ENCODE measurements at places on chromosomes 5 and 9.

- DNase-seq: no peak
Observed at GRCh38 chr9:96567203-96567700, 52.4 kb downstream of the CDC14B start.

- DNase-seq: peak; percentile 39
Observed at GRCh38 chr5:16578474-16578883, 38.3 kb downstream of the RETREG1 start.

DNA sequence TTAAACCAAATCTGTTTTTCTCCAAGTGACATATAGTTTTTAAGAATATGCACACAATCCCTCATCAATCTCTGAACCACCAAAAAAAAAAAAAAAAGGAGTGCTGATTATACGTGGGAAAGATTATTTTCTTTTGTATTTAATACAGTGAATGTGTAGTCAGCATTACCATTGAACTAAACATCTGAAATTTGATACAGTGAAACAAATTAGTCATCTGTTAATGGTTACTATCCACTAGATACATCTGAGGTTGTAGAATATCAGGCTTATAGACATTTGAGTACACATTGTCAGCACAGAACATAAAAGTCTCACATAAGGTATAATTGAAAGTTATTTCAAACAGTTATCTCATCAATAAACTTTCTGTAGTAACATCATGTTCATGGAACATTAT is 87.0 kb downstream of the SLF1 start:
- no peak for DNase-seq

DNA sequence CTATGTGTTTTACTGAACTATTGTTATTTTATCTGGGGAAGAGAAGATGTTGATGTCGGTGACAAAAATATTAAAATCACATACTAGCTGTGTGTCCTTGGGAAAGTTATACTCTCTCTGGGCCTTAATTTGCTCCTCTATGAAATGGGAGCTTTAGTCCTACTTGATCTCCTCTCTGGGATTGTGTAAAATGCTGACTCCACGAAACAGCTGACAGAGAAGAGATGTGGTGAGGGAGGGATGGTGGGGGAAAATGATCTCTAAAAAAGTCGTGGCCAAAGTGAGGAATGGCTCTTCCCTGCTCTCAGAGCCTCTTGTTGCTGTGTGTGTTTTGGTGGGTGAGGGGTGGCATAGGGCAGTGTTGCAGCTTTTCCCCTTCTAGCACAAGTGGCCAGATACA is 173.7 kb downstream of the MELK start:
- no peak for DNase-seq

DNA sequence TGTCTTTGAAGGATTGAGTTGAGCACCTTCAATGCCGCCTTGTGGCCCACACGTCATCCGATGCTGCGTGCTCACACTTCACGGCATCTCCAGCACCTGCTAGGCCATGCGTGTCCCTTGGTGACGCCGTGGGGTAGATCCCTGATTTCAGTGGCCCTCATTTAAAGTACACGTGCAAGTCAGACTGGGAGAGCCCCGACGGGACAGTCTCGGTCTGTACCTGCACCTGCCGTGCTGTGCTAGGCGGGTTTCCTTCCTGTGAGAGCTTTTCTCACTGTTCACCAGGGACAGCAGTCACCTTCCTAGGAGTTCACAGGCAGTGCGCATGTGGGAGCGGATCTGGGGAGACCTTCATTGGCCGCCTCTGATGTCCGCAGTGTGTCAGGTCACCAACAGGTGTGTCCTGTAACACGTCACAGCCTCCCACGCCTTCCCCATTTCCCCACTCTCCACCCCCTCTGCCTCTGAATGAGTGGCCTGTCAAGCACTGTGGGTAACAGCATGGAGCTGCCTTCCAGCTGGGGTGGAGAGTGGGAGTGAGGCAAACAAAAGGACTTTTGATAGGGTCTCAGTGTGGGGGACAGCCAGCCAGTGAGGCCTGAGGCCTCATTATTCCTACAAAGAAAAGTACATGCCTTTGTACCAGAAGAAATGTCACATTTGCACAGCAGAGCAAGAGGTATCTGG is 236.4 kb downstream of the FANCC start:
- no peak for DNase-seq

- no peak for DNase-seq
Observed at GRCh38 chr5:124825983-124826337, 79.5 kb upstream of the ZNF608 start.

GRCh38 chr5:38800515-38800914 is 45.3 kb upstream of the OSMR start:
- DNase-seq: no peak

- DNase-seq: no peak
Observed at GRCh38 chr9:38039090-38039906, 29.7 kb downstream of the SHB start.

DNA sequence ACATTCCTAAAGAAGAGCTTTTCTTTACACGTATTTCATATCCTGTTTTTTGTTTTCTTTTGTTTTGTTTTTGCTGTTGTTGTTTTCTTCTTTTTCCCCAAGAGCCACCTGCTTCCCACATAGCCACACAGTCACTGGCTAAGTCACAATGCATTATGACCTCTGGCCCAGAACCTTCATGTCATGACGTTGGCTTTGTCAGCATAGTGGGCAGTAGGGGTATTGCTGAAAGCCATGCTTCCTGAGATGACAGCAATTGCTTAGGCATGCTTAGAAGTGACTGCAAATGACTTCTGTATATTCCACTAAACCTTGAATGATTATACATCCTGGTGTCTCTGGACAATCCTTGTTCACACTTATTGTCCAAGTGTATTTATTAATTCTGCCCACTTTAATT is 375.8 kb downstream of the TAF11L14 start:
- DNase-seq: no peak

GRCh38 chr5:16144416-16144815 is 35.2 kb downstream of the MARCHF11 start:
- DNase-seq: no peak

DNA sequence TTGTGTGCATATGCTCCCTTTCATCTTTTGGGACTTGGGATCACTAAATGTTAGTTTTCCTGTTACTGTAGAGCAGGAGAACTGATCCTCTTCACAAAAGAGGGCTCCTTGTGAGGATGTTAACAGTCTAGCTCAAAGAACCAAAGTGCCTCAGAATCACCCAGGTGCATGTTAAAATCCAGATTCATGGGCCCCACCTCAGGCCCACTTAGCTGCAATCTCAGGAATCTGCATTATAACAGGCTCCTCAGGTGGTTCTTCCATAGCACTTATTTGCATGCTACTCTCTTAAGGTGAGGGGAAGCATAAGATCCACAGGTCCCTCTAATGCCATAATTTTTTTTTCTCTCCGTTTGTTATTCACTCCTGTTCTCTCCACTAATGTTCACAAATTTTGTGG is 14.8 kb upstream of the MEF2C start:
- DNase-seq: no peak

DNA sequence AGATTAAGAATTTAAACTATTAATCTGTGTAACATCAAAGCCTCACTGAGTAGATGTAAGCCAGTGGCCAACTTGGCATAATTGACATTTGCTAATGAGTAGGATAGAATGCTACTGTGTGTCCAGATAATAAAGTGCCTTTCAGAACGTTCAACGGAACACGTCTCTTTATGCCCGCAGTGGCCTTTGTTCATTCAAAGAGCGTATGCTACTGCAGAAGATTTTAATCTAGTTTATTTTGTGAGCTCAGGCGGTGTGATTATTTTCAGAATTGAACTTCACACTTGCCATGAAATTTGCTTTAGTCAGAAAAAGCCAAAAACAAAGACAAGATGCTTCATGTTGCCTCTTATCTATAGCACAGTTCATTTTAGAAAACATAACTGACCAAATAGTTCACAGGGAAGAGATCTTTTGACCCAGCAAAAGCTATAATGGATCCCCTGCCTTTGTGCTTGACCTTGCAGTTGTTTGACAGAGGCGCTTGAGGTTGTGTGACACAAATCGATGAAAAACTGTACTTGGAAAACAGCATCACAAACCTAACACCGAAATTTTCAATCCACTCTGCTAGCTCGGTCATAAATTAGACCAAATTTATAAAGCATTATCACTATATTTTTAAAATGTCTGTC is 530.9 kb upstream of the TYRP1 start:
- no peak for DNase-seq

DNA sequence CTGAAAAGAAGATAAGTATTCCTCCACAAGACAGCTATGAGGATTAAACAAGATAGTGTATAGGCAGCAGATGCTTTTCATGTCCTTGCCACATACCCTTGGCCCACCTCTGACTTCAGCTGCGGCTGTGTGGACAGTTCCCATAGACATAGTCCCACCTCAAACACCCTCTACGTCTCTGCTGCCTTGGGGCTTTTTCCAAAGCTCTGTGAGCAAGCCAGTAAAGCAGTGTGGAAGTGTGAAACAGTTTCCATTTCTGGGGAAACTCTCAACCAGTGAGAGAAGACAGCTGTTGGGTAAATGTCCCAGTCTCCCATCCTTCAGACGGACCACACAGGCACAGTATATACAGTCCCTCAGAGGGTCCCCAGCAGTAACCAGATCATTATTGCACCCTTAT is 125.5 kb downstream of the CDK5RAP2 start:
- no peak for DNase-seq

GRCh38 chr9:93305497-93306020 is 121.6 kb downstream of the WNK2 start:
- DNase-seq: no peak

DNA sequence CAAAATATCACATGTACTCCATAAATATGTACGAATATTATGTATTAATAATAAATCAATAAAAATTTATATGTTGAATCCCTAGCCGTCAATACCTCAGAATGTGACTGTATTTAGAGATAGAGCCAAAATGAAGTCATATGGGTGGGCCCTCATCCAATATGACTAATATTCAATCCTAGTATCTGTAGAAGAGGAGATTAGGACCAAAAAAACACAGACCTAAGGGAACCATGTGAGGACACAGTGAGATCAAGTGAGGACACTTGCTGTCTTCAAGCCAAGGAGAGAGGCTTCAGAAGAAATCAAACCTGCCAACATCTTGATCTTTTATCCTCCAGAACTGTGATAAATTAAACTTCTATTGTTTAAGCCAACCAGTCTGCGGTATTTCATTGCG is 3.7 kb upstream of the AMACR start:
- DNase-seq: no peak

DNA sequence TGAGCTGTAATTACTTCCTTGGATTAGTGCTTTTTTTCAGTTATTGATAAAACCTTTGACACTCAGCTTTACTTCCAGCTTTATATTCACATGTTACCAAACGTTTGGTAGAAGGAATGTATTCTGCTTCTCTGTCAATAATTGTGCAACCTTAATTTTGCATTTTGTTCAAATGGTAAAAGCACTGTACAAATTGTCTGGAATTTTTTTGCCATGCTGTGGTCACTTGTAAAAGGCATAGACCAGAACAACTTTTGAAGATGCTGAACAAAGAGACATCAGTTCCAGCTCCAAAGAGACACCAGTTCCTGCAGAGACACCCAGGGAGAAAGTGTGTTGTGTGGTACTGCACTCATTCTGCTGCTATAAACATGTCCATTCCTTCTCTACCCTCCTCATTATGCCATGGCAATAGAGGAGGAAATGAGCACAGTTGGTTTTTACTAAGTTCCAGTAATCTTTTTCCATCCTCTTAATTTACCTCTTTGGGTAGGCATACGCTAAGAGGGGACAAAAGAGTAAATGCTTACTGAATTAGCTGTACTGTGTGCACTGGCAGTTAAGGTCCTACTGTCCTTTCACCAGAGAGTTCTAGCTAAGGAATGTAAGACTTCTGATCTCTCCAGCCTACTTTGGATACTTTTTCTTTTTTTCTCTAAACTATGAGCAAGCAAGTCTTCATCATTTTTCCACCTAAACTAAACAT is 387.4 kb downstream of the FGF10 start:
- no peak for DNase-seq

DNA sequence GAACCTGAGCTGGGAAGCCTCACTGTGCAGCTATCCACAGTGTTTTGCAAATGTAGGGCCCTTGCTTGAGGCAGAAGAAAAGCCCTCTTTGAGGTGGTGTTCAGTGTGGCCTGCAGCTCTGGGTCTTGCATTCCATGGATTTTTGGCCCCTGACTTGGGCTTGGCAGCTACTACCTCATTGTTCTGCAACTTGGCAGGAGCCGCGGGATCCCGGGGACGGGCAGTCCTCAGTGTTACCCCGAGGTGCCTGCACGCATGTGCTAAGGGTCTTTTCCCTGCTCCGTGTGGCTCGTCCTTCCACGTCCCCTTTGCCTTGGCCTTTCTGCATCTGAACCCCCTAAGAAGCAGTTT is 39.8 kb downstream of the NEK6 start:
- peak; percentile 98 for DNase-seq

DNA sequence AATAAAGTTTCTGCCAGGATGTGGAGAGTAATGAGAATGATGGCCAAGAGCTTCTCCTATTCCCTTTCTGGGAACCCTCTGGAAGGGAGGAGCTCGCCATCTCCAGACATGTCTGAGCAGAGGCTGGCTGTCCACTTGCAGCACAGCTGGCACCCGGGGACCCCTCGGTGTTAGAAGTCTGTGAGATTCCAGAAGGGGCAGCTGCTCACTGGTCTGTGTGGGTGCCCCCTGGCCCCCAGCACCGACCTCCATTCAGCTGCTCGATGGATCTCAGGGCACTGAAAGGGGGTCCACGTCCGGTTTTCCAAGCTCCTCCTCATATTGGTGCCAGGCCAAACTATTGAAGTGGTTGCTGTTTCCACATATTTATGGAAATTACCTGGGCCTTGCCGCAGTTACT is 3.6 kb upstream of the FAM163B start:
- DNase-seq: no peak

GRCh38 chr5:124744170-124744971 is 2.1 kb downstream of the ZNF608 start:
- peak; percentile 67 for DNase-seq

- no peak for DNase-seq
Observed at GRCh38 chr5:173734716-173735115, 118.3 kb upstream of the BOD1 start.

GRCh38 chr5:38555354-38556087 is 925 bp downstream of the LIFR start:
- no peak for DNase-seq

DNA sequence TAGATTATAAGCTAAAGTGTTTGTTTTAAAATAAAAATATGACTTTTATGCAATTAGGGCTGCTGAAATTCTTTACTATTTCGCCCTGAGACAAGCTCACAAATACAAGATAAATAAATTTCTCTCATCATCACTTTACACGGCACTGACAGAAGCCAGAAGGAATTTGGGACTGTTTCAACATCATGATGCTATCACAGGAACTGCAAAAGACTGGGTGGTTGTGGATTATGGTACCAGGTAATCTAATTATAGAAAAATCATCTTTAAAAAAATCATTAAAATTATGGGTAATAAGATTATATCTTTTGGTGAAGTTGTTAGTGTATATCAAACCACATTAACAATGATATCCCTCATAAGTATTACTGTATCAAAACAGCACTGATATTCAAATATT is 95.0 kb downstream of the MAN2A1 start:
- no peak for DNase-seq

- DNase-seq: peak; percentile 71
Observed at GRCh38 chr9:112711050-112711689, 6.7 kb downstream of the INIP start.

DNA sequence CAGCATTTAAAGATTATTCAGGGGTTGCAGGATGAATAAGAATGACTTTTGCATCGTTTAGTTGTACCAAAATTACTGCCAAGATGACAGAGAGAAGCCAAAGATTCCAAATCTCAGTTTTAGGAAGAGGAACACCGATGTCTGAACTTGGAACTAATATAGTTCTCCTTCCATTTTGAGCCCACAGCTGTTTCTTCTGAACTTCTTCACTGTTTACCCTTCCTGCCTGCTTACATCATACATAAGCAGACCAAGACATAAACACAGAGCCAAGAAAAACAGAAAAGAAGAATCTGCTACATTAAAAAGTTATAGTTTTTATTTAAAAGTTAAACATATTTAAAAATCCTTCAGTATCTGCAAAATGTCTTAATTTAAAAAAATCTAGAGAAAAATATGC is 146.9 kb upstream of the RAPGEF1 start:
- no peak for DNase-seq

All from astrocyte of the hippocampus (primary cell).